ENCODE measurements at places on chromosomes 7 and 10.

DNA sequence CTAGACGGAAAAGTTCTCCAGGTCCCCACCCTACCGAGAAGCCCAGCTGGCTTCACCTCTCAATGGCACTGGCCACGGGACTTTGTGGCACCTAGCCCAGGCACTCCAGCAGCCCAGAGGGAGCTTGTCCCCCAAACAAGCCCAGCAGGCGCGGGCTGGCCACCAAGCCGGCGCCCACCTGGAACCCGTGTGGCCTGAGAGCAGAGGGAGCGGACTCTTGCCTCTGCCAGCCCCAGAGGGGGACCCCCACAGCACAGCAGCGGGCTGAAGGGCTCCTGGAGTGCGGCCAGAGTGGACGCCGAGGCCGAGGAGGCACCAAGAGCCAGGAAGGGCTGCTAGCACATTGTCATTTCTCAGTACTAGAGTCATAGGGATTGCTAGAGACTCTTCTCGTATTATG lies 671.4 kb downstream of the CNTNAP2 start:
- DNase-seq = no peak

- no peak for DNase-seq
Measured at GRCh38 chr7:26919906-26920493, 55.6 kb upstream of the SKAP2 start.

DNA sequence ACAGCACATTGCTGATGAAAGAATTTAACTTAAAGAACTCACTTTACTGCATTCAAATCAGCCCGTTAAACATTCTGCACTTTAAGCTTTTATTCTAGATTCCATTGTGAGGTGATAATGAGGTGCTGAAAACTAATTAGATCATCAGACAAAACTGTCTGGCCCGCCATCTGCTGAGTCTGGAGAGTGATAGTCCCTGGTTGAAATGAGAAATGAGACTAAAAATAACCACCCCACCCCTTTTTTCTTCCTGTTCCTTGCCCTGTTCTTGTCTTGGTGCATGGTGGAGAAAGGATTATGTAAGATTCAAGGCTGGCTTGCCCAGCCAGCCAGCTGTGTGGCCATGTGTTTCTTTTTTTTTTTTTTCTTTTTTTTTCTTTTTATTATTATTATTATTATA lies 277.0 kb upstream of the COBL start:
- DNase-seq = no peak

DNA sequence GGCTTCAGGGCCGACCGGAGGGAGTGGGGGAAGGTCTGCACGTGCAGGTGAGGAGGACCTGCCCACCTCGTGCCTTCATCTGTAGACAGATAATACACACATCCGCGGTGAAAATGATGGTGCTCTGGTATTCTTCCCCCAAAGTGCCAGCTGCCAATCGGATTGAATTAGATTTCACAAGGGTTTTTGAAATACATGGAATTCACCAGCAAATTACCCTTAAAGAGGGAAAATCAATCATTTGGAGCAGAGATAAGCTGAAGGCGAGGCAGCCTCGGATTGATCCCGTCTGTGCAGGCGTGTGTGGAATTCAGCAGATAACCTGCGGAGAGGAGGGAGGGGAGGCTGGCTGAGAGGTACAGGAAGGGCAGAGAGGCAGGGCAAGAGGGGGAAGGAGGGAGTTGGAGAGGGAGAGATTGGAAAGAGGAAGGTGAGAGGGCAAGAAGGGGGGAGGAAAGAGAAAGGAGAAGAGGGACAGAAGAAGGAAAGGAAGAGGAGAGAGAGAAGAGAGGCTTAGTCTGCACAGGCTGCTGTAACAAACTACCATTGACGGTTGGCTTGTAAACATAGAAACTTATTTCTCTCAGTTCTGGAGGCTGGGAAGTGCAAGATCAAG lies 84.2 kb downstream of the C10orf105 start:
- no peak for DNase-seq

GRCh38 chr10:27464993-27465392 lies 39.1 kb upstream of the RAB18 start:
- no peak for DNase-seq

Measured in CD4-positive, alpha-beta T cell treated with Interleukin-1 beta for 1 hour (primary cell).